ENCODE measurements at places on chromosomes 13 and 19.

GRCh38 chr13:41196620-41197019, 2.3 kb upstream of the KBTBD7 start:
- DNase-seq = no peak

DNA sequence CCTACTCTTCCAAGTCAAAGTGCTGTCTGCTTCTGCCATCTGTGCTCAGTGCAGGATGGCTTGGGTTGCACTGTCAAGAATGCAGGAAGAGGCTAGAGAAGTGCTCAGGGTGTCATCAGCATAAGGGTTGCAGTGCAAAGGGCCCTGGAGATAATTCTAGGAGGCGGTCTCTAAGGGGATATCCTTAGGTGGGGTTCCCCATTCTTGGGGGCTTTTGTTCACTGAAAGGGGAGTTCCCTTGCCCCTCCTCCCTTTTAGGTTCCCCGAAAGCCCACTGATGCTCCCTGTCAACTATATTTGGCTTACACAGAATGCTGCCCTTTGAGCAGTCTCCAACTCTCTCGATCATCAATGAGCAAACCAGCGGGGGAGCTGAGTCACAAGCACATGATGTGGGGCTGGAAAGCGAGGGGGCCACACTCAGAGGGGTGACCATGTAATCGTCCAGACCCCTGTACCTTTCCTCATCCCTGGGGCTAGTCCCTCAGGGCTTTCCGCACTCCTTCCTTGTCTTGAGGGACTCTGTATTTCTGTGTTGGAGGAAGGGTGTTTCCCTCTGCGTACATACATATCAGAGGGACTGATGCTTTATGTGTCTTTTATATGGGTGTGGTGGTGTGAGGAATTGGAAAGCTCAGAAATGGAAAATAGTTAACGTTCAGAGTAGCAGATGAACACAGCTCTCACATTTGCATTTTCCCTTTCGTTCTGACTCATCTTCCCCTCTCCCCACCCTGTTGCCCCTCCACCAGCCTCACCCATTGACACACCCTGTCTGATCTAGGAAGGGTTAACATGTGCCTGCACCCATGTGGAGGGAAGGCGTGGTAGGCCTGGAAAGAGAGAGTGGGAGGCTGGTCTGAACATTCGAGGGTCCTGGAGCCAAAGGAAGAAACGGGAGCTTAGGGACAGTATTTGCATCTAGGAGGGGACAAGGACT, 6.7 kb downstream of the ZBTB32 start:
- DNase-seq = no peak

DNA sequence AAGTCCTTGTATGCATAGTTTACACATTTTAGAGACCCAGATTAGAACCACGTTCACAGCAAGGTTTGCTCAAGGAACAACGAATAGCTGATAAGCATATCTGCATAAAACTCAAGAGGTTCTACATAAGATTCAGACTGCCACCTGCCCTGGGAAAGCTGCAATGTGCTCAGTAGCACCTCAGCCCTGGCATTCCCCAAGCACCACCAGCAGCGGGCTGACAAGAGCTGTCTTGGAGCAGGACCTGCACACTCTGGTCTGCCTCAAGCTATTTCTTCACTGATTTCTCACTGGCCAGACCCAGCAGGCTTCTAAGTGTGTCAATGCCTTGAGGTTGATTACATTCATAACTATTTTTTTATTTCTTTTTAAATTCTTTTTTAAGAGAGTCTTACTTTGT, 65.8 kb upstream of the UQCRFS1 start:
- DNase-seq = no peak

GRCh38 chr13:24050292-24050711, 110.2 kb upstream of the SPATA13 start:
- DNase-seq = no peak

DNA sequence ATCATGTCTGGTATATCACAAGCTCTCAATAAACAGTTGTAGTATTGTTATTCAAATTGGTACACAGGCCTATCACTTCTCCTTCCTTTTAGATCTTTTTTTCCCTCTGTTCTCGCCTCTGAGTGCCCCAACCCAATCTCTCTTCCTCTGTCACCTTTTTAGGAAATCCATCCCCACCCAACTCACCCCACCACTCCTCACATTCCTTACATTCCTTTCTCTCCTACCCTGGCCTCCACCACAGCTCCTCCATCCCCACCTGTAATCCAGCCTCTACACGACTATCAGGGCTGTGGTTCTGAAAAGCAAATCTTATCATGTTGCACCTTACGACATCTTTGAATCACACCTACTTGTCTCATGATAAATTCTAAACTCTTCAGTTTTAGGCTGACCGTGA, 545.4 kb upstream of the GPC6 start:
- no peak for DNase-seq

Measured in common myeloid progenitor, CD34-positive (primary cell).